ENCODE measurements at places on chromosomes 16 and 17.

DNA sequence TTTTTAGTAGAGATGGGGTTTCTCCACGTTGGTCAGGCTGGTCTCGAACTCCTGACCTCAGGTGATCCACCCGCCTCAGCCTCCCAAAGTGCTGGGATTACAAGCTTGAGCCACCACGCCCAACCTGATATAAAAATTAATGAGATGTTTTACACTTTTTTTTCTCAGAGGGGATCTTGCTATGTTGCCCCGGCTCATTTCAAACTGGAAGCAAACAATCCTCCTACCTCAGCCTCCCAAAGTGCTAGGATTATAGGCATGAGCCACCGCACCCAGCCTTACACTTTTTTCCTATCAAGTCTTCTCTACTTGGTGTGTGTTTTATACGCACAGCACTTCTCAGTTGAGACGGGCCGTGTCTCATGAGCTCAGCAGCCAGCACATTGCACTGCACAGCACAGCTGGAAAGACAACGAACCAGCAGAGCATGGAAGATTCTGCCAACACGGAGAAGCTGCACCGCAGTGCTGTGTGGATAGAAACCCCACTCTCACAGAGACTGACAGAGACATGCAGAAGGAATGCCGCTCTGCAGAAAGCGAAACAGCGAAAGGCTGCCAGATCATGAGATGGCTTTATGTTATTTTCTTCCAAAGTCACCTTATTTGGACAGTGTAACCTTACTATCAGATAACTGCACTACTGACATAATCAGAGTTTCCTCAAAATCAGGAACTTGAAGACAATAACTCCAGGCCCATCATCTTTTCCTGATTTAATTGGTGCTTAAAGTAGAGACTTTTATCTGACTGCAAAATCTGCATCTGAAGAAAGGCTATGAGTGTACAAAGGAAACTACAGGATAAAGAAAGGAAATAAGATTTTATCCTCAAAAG lies 6.5 kb upstream of the QRICH2 start:
- DNase-seq, result no peak

- DNase-seq, result no peak
Measured at GRCh38 chr17:40070709-40071312, 8.0 kb downstream of the THRA start.

- DNase-seq, result no peak
Measured at GRCh38 chr17:31856750-31857149, 2.3 kb downstream of the COPRS start.

- no peak for DNase-seq
Measured at GRCh38 chr17:37698132-37698910, 46.5 kb downstream of the HNF1B start.

DNA sequence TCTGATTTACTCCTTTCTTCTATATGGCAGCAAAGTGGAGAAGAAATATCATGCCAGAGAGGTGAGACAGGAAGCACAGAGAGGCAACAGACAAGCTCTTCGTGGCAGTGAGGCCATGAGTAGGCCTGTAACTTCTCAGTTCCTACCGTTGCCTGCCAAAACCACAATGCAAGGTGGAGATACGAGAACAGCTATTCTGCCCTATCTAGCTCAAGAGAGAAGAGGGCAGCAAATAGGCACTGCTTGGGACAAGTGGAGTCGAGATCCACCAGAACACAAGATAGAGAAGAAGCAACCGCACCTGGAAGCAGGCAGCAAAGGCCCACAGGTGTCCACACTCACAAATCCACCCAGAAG lies 24.8 kb downstream of the RANBP10 start:
- no peak for DNase-seq

- no peak for DNase-seq
Measured at GRCh38 chr17:79742951-79743476, 12.3 kb downstream of the ENPP7 start.

DNA sequence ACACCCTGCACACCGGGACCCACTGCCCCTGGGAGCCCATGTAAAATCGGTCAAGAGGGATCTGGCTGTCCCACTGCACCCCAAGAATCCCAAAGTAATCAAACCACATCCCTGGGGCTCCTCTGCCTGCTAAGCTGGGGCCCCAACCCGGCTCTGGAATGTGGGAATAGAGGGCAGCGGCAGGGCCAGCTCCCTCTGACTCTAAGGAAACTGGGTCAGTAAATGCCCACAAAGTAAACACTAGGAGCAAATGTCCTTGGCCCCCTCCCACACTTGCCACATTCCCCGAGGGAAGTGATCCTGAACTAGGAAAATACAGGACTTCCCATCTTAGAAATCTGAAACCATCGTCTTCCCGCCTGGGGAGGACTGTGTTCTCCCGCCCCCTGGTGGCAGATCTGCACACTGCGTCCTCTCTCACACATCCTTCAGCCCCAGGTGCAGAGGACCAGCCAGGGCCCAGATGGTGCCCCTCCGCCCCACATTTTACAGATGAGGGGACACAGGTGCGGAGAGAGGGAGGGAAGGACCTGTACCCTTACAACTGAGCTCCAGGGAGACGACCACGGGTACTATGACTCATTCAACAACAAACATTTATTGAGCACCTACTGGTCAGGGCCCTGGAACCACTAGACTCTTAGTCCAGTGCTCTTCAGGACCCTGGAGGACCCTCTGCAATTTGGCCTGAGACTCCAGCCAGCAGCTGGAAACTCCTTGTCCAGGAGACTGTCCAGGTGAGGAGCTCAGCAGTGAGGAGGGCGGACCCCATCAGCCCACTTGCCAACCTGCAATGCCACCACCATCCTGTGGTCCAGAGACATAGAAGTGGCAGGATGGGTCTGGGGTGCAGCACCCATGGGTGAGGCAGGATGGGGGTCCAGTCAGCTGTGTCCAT lies 10.1 kb downstream of the P3H4 start:
- DNase-seq, result peak; percentile 60

GRCh38 chr16:68381363-68381724 lies 67.0 kb downstream of the SMPD3 start:
- DNase-seq, result no peak

DNA sequence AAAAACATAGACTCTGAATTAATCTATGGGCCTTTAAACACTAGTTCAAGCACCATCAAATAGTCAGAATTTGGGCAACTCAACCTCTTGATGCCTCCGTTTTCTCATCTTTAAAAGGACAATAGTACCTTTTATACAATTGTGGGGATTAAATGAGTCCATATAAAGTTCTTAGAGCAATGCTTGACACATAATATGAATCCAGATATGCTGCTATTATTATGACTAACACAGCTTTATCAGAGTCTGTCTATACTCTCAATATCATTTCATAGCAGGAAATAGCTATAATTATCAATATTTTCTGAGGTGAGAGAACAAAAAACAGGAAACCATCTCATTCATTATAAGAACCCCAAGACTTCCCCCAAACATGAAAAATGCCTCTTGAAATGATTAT lies 430.5 kb upstream of the XYLT1 start:
- no peak for DNase-seq

DNA sequence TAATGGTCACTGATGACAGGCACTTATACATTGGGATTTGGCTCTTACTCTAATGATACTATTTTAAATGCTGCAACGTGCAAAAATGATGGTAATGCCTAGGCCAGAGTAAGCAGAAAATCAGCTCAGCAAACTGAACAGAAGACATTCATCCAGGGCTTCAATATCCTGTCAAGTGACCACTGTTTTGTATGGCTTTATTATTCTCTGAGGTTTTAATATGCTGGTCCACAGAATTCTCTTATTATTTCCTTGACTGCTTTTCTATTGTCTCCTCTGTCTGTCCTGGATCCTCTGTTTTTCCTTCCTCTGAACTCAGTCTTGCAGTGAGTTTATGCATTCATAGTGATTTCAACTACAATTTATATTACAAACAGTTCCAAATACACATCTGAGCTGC lies 90.8 kb upstream of the PMFBP1 start:
- DNase-seq, result no peak

- DNase-seq, result no peak
Measured at GRCh38 chr16:30121741-30122571, 1.1 kb downstream of the MAPK3 start.

GRCh38 chr16:22023505-22023904 lies 15.6 kb downstream of the MOSMO start:
- DNase-seq, result no peak

GRCh38 chr17:511001-511698 lies 158.5 kb upstream of the RPH3AL start:
- no peak for DNase-seq

DNA sequence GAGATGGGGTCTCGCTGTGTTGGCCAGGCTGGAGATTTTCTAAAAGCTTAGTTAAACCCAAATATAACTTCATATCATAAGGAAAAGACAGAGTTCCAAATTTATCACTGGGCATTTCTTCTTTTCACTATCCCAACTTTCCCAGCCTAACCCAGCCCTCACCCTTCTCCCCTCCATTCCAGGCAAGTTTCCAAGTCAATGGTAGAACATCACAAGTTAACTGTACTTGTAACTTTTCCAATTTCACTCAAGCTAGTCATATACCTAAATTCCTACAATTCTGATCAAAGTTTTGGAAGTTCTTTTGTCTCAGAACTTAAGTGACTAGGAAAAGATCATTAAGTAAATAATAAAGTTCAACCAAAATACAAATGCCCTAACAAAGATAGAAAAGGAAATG lies 61.2 kb downstream of the USP32 start:
- no peak for DNase-seq

DNA sequence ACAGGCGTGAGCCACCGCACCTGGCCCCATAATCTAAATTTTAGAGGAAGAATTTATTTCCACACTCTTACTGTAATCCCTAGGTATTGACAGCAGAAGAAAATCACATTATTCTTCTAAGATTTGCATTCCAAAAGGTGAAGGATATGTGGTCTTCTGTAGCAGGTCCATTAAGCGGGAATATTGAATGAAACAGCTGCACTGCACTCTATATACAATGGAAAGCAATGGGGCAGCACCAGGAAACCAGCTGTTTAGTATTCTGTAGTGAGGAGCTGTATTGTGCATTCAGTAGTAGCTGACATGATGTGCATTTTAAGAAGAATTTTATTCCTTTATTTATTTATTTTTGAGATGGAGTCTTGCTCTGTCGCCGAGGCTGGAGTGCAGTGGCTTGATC lies 49.6 kb downstream of the PSMD12 start:
- DNase-seq, result no peak

DNA sequence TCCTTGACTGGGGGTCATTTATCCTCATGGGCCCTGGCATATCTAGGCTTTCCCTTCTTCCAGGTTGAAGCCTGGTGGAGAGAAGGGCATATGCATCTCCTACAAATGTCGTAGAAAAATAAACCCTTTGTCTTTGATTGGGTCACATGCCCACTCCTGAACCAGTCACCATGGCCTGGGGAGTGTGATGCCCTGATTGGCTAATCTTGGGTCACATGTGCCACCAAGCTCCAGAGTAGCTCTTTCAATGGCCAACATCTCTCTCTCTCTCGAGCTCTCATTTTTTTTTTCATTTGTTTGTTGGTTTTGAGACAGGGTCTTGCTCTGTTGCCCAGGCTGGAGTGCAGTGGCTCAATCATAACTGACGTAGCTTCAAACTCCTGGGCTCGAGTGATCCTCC lies 5.6 kb upstream of the XPO6 start:
- DNase-seq, result no peak

All from T follicular helper cell (primary cell).